NCI-H1417 treated with DMSO at 0.1 percent for 48 hours (cell line): ENCODE measurements at places on chromosomes 16 and 17.

- no peak for DNase-seq
Measured at GRCh38 chr17:17830740-17831207, 6.0 kb downstream of the SREBF1 start.

GRCh38 chr17:48492401-48493298, 38.2 kb downstream of the HOXB1 start:
- peak; percentile 62 for DNase-seq

- no peak for DNase-seq
Measured at GRCh38 chr17:77429369-77429968, 288.7 kb downstream of the SEC14L1 start.

DNA sequence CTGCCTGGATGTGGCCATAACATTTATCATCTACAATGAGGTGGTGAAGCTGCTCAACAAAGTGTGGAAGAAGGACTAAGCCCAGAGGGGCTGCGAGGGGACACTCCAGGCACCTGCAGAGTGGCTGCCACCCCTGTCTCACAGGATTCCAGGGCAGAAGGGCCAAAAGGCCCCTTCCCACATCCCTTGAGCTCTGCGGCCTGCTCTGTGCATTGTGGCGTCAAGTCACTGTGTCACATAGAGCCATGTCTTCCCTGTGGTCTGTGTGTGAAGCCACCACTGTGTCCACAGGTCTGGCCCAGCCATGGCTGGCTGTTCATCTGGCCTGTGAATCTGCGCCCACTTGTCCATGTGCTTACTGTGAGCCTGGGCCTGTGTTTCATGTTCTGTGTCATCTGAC, 1714.6 kb downstream of the TP53TG3F start:
- DNase-seq = no peak
